ENCODE measurements at places on chromosomes 3 and 15.

DNA sequence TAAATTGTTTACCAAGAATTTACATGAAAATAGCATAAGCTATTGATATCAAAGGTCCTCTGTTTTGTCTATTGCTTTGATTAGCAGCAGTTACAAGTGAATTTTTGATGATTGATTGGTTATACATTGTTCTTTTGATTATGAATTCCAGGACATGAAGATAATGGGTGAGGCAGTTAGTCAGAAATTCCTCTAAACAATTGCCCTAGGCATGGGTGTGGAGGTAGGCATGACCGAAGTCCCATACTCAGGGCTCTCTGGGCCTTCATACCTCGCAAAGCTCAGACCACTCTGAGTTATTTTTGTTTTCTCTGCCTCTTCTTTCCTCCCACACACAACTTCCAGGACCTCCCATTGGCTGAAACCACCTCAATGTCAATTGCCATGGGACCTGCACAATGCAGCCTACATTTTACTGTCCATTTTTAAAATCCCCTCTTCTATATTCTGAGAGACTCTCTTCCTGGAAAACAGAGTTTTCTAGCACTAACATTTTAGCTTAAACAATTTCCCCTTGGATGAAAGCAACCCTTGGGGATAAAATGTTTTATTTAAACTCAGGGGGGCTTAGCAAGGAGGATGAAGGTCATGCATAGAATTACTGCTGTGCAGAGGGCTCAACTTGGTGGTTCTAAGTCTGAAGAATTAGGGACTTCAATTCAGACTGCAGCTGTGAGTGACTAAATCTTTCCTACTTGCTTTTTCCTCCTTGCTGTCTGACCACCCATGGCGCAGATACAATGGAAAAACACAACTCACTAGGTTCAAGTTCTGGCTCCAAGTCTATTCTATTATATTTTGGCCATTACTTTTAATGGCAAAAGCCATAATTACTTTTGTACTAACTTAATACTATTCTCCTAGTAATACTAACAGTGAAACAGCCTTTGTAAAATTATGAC is 594.8 kb downstream of the NTRK3 start:
- DNase-seq, result no peak

GRCh38 chr15:70932397-70932796 is 39.8 kb downstream of the LRRC49 start:
- no peak for DNase-seq

DNA sequence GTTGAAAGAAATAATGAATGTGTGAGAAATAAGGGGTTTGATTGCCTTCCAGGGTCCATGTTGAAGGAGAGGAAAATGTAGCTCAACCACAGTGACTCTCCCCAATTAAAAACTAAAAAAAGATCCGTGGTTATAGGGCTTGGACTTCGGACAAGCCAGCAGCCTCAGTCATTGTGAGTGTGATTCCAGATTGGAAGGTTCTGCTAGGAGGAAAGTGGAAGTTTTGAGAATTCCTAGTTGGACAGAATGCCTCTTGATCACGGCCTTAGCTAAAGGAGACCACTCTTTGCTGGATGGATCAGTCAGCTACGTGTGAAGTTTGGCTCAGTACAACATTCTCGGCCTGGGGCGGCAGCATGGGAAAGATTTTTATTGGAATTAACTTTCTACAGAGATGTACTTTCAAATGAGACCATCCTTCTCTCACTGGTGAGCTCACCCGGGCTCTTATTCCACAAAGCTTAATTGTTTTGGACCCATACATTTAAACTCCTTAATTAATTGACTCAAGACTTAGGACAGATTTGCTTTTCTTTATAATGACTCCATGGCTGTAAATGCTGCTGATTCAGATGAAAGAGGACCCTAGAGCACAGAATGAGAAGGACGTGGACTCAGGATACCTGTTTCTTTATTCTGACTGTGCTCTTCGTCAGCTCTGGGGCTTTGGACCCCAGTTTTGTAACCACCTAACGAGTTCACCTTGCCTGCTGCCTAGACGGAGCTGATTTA is 27.5 kb downstream of the FLNB start:
- no peak for DNase-seq

DNA sequence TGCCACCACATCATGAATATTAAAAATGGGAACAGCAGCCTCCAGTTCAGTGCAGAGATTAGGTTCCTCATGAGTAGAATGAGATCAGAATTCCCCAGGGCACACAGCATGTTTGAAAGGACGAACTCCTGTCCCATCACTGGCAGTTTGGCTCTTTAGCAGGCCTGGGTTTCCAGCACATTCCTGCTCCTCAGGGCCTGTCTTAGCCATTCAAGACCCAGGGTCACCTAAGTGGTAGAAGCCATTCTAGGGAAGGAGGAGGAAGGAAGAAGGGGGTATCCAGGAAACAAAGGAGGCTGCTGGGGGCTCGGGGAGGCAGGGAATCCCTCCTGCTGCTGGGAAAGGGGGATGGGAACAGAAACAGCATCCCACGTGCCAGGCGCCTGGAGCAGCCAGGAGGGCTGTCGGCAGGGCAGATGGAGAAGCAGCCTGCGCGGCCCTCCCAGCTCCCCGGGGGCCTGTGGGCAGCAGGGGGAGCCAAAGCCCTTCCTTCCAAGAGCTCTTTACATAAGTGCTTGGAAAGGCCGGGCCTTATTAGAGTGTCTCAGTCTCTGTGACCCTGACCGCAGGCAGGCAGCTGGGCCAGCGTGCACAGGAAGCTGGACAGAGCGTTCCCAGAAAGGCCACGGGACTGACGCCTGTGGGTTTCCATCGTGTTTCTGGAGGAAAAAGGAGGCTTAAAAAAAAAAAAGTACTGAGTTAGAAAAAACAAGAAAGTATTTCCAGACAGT is 24.7 kb downstream of the LOXL1 start:
- peak; percentile 60 for DNase-seq

- no peak for DNase-seq
Observed at GRCh38 chr3:5739299-5739935, 551.9 kb downstream of the EDEM1 start.

DNA sequence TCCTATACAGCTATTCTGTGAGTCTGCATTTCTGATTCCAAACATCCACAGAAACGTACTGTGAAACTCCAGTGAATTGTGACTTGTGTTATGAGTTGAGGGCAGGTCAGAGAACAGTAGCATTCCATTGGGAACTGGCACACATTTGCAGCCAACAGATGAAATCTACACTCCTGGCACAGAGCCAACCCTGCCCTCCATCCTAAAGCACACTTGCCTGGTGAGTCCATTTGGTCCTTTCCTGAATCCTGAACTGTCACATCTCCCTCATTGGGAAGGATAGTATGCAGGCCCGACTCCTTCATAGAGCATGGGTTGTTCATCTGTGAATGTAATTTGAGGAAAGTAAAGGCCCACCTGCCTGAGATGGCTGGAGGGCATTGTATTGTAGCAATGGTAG is 314.3 kb upstream of the RASGRP1 start:
- DNase-seq, result no peak

- no peak for DNase-seq
Observed at GRCh38 chr3:157423337-157423736, 13.3 kb upstream of the PTX3 start.

DNA sequence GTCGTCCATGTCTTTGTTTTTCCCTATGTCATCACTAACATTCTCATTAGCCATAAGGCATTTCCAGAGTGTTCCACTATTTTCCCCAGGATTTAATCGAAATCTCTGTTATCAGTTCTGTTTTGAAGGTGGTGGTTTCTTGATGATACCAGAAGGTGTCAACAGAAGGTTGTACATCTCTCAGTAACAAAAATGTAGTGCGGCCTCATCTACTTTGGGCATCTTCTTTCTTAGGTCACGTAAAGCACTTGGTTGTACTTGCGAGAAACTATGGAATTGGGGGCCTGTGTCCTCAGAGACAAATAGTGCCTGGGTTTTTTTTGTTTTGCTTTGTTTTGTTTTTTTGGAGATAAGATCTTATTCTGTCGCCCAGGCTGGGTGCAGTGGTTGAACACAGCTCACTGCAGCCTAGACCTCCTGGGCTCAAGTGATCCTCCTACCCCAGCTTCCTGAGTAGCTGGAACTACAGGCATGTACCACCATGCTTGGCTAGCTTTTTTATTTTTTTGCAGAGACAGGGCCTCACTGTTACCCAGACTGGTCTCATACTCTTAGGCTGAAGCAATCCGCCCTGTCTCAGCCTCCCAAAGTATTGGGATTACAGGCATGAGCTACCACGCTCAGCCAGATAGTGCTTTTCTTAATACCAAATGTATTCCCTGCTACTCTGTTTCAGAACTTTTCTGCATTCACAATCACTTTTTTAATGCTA is 61.2 kb upstream of the FURIN start:
- DNase-seq, result no peak
